Cerebellum (tissue), 4 donors: ENCODE measurements at places on chromosomes 3 and 15. TPM values are rescaled to one million over a fixed set of nuclear protein-coding genes. Genes with fewer than 3 reads are reported as not detected.
A peak's percentile ranks its signal among the peaks of the same experiment; 100 is the strongest.

Gene CCR8
- total RNA-seq = not detected

Gene GJD2
- 9.6 TPM for total RNA-seq

Gene GRAMD2A
- total RNA-seq = 0.36 TPM

Gene LRRIQ4
- 1.3 TPM for total RNA-seq

DNA sequence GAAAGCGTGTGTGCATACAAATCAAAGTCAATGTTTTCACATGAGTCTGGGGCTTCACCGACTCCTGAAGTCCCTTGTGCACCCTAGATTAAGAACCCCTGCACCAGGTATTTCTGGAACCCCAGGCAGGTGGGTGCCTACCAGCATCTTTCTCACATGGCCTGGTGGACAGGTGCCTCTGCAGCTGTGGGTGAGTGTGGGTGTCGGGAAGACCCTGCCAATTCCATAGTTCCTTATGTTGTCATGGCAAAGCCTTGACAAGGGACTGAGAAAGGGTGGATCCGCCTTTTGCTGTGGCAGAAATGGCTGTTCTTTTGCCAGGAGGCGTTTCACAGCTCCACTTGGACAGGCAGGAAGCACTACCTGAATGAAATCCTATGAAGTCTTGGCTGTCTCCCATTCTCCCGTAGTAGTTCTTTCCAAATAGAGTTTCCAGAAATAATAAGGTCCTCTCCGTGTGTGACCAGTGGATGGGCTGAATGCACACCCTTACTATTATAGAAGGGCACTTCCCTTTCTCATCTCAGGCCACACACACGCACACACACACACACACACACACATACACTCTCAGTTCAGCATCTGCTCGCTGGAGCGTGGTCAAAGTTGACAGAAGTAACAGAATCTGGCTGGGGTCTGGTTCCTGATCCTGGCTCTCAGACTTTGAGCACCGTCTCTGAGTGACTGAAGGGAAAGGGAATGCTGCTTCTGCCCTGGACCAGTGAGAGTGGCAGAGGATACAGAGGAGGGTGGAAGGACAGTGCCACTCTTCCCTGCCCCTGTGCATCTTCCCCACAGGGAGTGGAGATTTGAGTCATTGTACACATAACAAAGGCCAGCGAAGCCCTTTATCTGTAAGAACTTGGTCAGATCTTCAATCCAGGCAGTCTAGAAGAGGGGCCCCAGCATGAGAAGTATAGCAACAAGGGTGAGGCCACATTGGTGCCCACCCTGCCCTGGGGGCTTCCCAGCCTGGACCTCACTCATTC, 38.7 kb downstream of the PDIA5 start:
- DNase-seq = no peak

DNA sequence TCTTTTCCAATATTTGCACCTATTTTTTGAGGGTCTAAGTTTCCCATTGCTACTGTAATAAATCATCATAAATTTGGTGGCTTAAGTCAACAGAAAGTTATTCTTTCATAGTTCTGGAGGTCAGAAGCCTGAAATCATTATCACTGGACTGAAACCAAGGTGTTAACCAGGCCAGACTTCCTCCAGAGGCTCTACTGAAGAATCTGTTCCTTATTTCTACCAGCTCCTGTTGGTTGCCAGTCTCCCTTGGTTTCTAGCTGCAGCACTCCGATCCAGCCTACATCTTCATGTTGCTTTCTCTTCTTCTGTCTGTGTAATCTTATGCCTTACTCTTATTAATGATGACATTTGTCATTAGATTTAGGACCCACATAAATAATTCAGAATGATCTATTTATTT, 22.0 kb upstream of the ARPP21 start:
- no peak for DNase-seq

- no peak for DNase-seq
These were observed 40.9 kb downstream of the CBLB start for GRCh38 chr3:105827959-105828358.

- DNase-seq = no peak
These were observed 25.9 kb downstream of the SNX33 start for GRCh38 chr15:75673426-75674235.

DNA sequence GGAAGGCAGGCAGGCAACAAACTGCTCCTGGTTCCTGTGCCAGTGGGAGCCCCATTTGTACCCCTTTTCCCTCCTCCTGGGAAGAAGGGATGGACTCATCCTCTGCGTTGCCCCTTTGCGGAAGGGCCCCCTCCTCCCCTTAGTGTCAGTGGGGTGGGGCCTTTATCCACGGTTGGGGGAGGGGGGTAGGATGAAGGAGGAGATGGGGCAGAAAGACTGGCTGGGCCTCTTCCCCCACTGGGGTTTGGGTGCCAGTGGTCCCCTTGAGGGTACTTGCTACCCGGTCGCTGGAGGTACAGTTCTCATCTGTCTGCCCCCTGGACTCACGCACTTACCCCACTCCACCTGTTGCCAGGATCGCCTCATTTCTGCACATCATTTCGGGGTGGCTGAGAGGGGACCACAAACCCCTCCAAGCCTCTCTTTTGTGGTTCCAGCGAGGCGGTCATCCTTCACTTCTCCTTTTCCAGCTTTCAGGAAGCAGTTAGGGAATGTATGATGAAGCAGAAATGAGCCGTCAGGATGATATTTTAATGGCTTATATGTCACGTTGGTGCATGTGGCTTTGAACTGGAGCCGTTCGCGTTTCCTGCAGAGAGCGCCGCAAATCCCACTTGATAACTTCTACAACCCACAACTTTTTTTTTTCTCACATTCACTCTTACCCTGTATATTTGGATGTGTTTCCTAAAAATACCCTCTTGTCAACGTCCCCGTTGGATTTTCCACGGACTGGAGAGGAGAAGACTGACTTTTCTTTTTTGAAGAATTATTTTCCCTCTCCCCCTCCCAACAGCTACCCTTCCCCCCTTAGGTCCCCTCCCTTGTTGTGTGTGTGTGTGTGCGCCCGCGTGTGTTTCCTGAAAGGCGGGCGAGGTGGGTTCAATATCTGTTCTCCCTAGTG, at the start of gene ZIC4:
ZIC4 (minus strand) TSS at position 516 of the 904 bp plus-strand sequence. CDS start 3,746 bp downstream, outside the sequence.
- DNase-seq = no peak

DNA sequence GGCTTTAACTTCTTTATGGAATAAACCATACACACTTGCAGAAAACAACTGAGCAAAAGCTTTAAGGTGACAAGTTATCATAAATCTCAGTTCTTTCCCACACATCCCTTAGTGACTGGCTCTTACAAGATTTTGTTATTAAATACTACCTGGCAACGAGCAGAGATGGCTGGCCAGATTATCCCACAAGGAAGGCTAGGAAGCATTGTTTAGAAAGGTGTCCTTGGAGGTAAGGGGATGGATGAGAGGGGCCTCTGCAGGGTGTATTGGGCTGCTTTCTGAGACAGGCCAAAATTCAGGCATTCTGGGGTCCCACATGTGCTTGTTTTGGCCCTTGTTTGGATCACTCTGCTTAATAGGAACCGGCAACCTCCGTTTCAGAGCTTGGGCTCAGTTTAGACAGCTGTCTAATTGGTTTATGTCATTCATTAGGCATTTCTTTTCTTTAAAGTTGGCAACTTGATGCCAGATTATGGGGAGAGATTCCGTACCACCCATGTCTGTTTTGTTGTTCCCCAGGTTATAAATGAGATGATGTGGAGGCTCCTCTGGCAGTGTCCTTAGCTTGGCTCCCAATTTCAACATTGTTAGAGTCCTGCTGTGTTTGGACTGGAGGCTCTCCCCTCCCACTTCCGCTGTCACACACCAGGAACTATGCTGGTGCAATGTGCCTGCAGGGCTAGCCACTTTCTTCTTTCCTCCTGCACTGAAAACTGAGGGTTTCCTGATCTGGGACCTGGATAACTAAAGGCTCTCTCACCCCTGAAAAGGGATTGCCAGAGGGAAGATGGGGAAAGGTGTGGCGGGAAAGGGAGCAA, 121.1 kb downstream of the TPRG1 start:
- DNase-seq = no peak

- no peak for DNase-seq
These were observed 1.9 kb upstream of the RMDN3 start for GRCh38 chr15:40756938-40757337.

DNA sequence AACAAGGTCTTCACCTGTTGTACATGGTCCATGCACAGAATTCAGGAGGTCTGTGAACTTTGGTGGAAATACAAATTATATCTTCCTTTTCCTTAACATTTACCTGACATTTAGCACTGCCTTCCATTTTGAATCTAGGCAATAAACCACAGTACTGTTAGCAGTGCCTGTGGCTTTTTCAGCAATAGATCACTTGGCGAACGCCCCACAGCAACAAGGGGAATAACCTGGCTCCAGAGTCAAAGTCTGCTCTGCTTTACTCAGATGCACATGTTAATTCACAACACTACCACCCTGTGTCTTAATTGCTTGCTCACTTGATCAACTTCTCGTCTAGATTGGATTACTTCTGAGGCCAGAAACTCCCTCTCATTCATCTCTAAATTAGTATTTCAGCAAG, 414.6 kb upstream of the PROK2 start:
- no peak for DNase-seq

DNA sequence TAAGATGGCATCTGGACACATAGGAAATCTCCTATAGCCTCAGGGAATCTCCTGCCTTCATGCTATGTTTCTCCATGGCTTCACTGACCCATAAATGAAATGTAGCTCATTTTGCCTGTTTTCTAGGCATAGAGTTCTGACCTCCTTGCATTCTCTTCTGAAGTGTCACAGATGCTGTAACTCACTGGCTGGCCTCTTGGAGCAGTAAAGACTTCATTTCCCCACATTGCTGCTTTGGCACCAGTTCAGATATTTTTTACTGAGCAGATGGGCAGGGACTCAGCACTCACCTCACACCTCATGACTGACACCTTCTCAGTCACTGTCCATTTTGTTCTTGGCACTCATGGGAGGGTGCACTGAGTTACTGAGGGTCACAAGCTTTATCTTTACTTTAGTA, 286.7 kb upstream of the TGFBR2 start:
- peak; percentile 0 for DNase-seq
